Anterior cingulate cortex (tissue), 58 donors: ENCODE measurements at places on chromosomes 1 and 21.

DNA sequence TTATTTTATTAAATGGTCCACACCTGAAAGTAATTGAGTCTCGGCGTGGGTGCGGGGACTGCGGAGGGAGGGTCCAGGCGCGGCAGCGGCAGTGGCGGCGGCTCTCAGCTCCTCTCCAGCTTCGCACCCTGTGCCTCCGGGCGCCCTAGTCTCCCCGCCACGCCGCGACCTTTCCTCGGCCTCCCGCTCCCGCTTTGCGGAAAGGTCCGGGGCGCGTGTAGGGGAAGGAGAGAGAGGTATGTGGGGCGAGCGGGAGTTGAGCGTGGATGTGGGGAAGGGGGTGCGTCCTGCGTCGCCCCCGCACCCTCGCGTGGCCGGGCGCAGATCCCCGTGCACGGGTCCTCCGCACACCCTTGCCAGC, 13.4 kb upstream of the ALX3 start:
- no peak for DNase-seq

GRCh38 chr1:183414365-183414764, 3.8 kb downstream of the NMNAT2 start:
- no peak for DNase-seq

DNA sequence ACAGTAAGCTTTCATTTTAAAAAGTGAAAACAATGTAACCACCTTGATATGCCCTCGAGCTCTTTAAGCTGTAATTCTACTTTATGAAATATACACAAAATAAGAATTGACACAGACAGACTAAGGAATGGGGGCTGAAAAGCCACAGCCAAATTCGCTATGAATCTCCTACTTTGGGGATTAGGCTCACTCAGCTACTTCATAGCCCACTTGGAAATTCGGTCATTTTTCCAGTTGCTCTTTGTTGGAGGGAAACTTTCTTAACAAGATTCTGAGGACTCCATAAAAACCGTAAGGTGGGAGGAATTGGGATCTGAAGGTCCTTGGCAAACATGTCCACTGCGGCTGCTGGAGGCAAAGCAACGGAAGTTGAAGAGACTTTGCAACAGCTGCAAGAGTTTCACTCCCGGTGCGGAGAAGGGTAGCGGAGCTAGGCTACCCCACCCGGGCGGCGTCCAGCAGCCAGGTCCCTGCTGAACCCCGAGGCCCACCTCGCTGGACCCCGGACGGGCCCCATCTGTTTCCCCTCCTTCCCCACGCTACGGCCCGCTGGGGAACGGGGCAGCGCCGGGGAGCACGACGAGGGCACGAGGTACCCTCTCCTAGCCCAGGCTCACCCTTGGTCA, 634 bp downstream of the MYCBP start:
- DNase-seq = no peak

- no peak for DNase-seq
These were observed 85.2 kb upstream of the ABCD3 start for GRCh38 chr1:94332952-94333351.

DNA sequence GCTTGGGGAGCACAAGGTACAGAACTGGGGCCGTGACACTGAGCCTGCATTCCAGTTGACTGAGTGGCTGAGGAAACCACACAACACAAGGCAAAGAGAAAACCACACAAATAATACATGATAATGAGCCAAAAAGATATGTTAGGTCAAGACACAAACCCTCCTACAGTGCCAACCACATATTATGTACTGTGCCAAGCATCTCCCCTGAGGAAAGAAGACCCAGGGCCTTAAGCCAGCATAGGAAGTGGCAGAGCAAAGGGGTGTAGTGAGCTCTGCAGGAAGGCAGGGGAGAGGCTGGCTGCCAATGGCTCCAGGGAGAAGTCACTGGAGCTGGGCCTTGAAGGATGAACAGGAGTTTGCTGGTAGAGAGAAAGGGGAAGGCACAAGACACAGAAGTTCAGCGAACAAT, 28.2 kb downstream of the CTNNBIP1 start:
- DNase-seq = no peak

DNA sequence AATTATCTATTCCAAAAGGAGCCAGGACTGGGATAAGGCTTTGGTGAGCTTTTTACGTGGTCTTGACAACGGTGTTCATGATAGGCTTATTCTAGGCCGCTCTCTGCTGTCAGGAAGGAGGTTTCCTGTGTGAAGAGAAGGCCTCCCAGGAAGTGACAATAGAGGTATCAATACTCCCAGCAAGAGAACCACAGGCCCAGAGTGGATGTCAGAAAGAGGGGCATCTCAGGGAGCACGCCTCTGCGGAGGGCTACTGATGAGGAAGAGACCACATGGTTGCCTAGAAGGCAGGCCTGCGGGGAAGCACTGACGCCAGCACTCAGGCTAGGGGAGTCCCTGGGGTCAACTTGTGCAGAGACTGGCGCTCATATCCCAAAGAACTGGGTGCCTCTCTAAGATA, 60.4 kb downstream of the ITPKB start:
- DNase-seq = no peak

DNA sequence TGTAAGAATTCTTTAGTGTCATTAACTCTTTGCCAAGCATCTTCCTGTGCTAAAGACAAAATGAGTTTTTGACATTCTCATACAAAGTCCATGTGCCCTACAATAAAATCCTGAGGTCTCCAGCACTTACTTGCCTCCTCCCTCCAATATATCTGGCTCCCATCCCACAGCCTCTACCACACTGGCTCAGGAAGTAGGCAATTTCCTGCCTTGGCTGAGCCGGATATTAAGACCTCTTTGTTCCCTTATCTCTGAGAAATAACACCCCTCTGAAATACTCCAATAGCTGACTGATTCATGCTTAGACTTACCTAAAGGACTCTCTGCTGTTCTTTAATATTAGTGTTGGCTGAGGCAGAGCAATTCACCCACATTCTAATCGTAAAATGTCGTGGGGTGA, 37.6 kb upstream of the GORAB start:
- DNase-seq = no peak

DNA sequence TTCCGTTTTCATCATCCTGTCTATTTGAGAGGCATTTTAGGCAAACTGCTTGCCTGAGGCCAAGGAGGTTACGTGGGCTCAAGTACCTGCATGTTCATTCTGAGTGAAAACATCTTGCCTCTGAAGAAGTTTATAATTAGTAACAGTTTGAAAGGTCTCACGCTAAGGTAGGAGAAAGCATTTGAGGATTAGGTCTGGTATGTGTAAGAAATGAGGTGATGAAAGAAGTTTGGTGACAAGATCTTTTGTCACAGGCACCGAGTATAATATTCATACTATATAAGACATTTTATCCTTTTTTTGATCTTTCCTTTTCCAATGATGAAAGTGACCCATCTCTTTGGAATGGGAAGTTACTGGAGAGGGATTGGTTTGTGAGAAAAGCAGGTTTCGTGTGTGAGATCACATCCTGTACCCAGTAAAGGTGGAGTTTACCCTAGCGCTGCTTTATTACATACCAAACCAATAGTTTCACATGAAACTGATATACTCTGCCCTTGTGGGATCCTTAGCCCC, 98.7 kb upstream of the PDC start:
- no peak for DNase-seq

GRCh38 chr1:236027104-236027503, 37.8 kb downstream of the NID1 start:
- no peak for DNase-seq

DNA sequence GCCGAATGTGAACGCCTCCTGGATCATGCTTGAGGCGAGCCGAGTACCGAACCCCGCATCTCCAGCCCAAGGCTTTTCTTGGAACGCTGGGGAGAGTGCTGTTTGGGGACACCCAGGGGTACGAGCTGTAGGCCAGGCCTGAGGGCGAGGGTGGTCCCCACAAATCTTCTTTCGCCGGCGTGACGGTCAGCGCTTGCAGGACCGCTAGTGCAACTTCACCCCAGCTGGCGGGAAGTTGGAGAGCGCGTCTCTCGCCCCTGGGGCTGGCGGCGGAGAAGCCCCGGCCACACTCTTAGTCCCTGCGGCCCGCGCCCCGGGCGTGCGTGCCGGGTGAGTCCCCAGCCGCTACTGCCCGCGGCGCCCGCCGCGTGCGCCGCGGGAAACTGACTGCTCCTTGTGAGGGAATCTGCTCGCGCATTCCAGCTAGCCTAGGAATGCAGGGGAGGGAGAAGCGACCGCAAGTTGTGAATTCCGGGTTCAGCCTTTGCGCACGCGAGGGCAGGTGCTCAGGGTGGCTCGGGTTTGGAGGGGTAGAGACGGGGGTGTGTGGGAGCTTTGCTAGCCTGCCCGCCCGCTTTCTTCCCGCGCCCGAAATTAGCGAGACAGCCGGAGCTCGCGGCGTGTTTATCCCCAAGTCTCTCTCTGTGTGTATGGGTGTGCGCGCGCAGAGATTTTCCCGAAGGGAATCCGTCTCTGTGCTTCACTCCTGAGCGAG, 884 bp downstream of the LHX4 start:
- no peak for DNase-seq

GRCh38 chr1:25987951-25988350, 9.9 kb downstream of the PAFAH2 start:
- no peak for DNase-seq

GRCh38 chr1:186240436-186240835, 134.6 kb downstream of the TPR start:
- no peak for DNase-seq

GRCh38 chr1:64111787-64112186, 91.6 kb upstream of the UBE2U start:
- no peak for DNase-seq

GRCh38 chr1:184039126-184039525, 1.6 kb upstream of the COLGALT2 start:
- no peak for DNase-seq

DNA sequence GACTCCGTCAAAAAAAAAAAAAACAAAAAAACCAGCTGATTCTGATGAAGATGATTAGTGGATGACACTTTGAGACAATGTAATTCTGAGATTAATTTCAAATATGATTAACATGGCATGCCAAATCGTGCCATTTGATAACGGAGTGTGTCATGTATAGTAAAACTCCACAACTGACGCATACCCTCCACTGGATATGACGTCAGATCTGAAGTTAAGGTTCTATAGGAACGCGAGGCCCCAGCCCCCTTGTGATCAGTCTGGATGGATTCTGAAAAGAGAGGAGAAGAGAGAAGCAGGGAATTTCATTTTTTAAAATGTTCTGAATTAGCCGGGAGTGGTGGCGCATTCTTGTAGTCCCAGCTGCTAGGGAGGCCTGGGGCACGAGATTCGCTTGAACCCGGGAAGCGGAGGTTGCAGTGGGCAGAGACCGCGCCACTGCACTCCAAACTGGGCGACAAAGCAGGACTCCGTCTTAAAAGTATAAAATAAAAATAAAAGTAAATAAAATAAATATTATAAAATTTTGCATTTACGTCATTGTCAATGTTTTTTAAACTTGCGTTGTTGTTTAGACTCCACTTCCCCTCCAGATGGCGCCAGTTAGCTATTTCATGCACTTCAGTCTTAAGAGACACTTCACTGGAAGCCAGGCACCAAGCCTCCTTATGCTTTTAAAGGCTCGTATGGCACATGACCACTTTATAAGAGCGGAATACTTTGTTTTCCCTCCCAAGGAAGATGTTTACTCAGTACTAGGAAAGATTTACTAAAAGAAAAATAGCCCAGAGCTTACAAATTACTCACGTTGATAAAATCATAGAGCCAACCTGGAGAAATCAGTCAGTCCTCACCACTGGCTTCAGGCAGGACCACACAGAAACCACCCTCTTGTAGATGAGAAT, 65.5 kb downstream of the UBE2U start:
- peak; percentile 24 for DNase-seq

DNA sequence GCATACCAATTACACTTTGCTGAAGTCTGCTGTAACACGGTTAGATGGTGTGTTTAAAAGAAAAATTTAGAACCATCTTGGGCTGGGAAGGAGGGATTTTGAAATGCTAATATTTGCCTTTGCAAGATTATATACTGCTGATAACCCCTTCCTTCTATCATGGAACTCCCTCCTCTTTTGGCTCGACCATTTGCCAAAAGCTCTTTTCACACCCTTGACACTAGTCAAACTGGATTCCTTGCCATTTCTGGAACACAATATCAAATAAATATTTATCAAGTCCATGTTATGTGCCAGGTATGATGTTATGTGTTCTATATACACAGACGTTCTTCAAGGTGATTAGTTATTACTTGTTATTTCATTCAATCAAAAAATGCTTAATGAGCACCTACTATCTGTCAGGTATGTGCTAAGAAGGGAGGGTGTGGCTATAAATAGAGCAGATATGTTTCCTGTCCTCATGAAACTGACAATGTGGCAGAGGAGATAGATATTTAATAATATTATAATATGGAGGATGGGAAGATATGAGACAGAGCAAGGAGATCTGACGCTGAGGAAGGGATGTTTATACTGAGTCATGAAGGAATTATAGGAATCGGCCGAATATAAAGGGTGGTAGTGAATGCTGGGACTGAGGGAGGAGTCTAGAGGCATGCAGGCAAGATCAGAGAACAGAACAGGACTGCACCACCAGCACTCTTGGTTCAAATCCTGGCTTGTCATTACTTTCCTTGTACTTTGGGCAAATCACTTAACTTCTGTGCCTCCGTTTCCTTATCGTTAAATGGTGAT, 16.1 kb upstream of the XPR1 start:
- DNase-seq = no peak

GRCh38 chr1:188089461-188089860, 1260.7 kb downstream of the PLA2G4A start:
- no peak for DNase-seq

DNA sequence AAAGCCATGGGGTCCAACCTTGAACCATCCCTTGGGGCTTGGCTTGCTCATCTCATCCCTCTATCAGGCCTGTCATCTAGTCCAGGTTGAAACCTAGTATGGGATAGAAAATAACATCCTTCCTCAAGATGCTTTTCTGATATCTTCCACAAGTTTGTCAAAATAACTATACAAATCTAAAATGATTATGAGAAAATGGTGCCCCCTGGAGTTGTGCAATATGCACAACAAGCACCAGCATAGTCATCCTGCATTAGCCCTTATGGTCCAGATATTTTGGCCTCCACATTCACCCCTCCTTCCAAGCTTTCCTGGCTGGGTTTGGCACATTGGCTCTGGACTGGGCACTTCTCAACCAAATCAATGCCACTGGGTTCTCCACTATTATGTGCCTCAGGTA, 101.2 kb downstream of the TBX19 start:
- DNase-seq = no peak

DNA sequence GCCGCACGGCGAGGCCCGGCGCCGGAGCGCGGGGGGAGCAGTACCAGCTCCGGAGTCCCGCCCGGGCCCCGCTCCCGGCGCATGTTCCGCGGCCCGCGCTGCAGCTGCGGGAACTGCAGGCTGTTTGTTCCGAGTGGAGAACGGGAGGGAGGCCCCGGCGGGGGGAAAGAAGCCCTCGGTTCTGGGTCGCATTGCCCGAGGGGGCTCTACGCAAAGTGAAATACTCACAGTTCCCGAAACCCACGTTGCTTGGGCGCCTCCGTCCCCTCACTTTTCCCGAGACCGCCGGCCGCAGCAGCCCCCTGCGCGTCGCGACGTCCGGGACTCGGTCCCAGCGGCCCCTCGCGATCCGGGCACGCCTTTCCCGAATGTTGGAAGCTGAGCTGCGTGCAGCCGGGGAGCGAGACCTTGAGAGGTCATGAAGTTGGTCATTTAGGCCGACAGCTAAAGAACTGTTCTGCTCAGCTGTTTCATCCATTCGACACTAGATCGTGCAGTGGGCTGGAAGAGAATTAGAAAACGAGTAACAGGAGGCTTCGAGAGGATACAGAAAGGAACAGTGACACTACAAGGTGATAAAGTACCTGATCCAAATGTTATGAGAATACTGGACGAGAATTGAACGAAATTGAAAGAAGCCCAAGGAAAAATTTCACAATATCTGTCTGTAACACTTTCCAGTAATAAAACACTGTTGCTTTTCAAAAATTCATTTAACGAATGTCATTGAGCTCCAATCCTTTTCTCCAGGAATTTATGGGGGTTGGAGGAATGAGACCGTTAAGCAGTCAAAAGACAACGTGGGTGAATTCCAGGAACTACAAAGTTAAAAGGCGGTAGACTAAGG, 657 bp upstream of the LIN9 start:
- DNase-seq = peak; percentile 51
